ENCODE measurements at places on chromosomes 3 and 15. TPM values are rescaled to one million over a fixed set of nuclear protein-coding genes. Genes with fewer than 3 reads are reported as not detected.

Gene SKOR1
- polyA plus RNA-seq, result 0.42 TPM

Gene MYO5C
- 19.6 TPM for polyA plus RNA-seq

GRCh38 chr15:90101130-90101968 lies 919 bp downstream of the IDH2 start:
- DNase-seq, result no peak

GRCh38 chr15:35693286-35693685 lies 147.3 kb upstream of the DPH6 start:
- DNase-seq, result no peak

DNA sequence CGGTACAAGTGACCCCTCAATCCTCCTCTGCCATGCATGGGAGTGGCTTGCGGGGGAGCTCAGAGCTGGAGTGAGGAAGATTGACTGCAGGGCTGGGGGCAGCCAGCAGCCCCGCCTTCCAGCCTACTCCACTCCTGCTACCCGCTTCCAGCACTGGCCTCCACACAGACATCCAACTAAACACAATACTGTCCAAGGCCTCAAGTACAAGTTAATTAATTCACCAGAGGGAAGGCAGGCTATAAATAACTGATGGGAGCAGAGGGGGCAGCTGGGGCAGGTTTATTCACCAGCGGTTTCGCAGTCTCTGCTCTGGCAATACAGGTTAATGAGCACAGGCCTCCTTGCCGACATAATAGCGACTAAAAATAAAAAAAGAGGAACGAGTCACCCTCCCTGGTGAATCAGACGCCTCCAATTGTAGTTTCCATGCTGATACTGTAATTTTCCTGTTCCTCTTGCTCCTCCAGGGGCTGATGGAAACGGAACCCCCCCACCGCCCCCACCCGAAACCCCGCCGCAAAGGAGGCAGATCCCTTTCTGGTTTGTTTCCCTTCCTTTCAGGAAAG lies 166.4 kb upstream of the TLE3 start:
- no peak for DNase-seq

Gene SLC28A2
- 0.55 TPM for polyA plus RNA-seq

- no peak for DNase-seq
These were observed 91.9 kb upstream of the MLF1 start for GRCh38 chr3:158479051-158479450.

Gene RPL15
- polyA plus RNA-seq, result 2,104 TPM

Gene ROPN1
- not detected for polyA plus RNA-seq

DNA sequence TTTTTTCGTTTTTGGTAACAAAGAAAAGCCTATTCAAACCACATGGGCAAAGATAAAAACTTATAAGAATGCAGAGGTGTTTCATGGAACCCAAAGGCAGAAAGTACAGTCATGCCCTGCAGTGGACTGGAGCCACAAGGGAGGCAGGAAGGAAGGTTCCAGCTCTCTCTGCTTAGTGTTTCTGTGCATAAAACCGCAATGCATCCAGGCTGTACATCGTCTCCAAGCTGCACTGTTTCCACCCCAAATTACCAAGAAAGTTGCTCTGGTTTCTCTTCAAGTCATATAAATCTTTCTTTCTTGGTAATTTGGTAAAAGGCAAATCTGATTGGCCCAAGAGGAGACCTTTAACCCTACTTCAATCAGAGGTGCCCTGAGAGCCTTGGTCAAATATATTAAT lies 15.8 kb downstream of the TRAT1 start:
- DNase-seq, result no peak

DNA sequence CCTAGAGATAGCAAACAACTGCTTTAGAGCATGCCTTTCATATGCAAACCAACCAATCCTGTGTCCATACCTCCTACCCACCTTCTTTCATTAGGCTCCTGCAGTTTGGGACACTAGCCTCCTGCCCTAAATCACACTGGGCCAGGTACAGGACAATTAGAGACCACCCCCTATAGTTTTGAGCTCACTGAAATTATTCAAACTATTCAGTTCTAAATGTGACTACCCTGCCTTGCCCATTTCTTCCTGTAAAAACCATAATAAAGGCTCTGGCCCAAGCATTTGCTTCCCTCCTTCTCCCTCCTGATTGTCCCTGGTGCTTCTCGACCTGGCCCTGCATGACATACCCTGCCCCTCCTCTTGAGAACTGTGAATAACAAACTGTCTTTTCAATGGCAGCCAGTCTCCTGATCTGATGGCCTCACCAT lies 31.4 kb upstream of the LRIG1 start:
- DNase-seq, result no peak

DNA sequence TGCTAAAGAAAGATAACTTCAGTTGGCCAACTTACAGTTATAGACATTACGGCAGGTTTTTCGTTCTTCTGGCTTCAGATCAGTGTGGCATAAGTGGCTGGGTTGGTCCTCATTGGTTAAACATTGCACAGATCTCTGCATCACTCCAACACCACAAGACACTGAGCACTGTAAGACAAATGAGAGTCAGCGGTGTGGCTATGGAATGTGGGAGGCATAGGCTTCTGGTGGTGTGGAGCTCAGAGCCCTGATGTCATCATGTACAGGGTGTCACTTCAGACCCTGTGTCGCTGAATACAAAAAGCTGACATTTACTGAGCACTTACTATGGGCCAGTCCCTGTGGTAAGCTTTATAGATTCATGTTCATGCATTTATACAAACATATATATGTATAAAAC lies 146.0 kb downstream of the ADAMTS9 start:
- DNase-seq, result no peak

DNA sequence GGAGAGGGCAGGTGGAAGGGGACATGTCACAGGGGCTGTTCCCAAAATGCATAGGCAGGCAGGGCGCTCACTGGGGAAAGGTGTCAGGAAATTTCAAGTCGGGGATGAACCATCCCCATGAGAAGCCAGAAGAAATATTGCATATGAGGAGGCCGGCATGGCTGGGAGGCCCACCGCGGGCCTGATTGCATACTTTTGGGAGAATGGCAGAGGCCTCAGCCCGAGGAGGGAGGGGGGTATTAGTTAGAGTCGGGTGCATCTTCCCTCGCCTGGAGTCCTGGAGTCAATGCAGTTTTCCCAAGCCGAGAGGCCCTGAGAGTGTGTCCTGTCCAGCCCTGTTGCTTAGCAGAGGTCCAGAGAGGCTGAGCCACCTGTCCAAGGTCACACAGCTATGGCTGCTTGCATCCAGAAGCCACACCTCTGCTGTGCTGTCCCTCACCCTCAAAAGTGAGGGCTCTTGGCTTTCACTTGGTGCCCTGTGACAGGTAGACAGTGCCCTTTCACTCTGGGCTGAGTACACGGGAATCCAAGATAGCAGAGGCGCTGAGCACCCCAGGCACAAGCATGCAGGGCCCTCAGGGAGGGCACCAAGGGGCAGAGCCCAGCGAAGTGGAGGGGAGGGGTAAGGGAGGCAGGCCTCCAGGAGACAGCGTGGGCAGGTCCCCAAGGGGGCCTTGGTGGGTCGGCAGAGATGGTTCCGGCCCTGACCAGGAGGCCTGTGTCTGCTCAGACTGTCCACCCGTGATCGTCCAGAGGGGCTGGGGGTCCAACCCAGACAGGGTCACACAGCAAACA lies 48.5 kb downstream of the GRIP2 start:
- no peak for DNase-seq

Data from renal cortex interstitium (tissue), 15 donors.